Activated CD8-positive, alpha-beta memory T cell treated with anti-CD3 and anti-CD28 coated beads for 1 hour (primary cell): ENCODE measurements at places on chromosomes 4 and X.

DNA sequence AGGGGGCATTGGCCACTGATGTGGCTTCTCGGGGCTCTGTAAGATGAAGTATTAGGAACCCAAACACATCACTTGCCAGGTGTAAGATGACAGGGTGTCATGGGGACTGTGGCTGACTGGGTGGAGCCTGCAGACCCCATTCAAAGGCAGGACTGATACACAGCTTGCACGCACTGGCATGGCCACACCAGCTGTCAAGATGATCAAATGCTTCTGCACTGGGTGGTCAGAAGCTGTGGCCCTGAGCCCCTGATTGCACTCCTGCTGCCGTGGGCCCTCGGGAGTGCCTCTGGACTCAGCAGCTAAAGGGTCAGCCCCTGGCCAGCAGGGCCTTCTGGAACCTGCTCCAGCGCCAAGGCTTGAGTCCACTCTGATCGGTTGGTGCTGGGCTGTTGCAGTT is 48.8 kb upstream of the GRPEL1 start:
- no peak for DNase-seq

- no peak for DNase-seq
These were observed 13.4 kb upstream of the TNIP3 start for GRCh38 chr4:121177246-121178137.

- no peak for DNase-seq
These were observed 108.6 kb downstream of the TNIP2 start for GRCh38 chr4:2647403-2648158.

- no peak for DNase-seq
These were observed 515.1 kb upstream of the DIPK2B start for GRCh38 chrX:45715748-45716147.

DNA sequence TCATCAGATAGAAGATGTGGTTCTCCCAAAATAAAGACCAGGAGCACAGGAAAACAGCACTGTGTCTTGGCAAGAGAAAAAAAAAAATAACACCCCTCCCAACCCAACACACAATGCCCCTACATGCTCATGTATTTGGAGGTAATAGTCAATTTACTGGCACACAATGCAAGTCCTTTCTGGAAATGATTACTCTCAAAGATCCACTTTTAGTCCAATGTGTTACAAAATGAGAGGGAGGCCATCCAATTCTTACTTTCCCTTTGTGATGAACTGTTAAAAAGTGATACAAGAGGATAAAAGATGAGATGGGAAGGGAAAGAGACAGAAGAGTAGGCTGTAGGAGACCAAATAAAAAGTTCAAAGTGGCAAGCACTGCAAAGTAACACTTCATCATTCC is 180.3 kb upstream of the DKK2 start:
- DNase-seq: no peak

DNA sequence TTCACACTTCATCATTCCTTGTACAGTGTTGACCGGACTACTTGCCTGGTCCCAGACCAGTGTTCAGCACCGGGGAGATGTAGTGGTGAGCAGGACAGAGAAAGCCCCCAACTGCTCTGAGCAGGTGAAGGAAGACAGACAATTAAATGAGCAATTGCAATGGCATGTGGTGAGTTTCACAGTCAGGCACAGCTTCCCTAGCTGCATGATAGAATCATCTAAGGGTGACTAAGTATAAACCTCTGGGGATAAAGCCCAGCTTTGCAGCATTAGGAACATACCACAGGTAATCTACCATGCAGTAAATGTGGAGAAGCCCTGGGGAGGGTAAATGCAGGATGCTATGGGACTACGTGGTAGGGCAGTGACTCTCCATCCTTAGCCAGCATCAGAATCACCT is 47.8 kb downstream of the TMA16 start:
- DNase-seq: no peak

DNA sequence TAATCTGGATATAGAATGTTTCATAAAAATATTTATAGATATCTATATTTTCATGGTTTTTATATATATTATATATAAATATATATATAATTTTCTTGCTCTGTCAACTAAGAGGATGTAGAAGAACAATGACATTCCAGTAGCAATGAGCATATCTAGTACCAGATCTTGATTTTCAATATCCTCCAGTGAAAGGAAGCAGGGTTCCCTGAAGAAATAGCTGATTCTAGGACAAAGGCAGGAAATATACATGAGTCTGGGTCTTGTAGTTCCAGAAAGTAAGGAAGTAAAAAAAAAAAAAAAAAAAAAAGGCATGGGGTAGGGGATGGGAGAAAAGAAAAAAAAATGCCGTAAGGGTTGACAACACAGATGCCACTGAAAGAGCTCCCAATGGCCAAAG is 241.4 kb downstream of the RASL11B start:
- no peak for DNase-seq

DNA sequence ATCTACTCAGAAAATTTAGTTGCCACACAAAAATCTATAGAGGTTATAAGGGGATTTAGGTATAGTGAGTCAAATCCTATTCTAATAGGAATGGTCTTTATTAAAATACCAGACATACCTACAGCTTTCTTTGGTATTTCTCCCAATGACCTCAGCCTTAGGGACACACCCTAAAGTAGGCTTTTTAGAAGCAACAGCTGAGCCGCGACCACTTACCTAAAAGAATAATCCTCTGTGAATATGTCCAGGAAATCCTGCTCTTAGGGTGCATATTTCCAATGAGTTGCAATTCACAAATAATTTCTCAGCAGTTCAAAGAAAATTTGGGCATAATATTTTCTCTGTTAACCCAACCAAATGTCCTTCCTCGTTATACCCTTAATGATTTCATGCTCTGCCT is 2.7 kb downstream of the DCX start:
- DNase-seq: no peak

GRCh38 chr4:123528501-123529277 is 132.1 kb downstream of the SPRY1 start:
- DNase-seq: no peak

DNA sequence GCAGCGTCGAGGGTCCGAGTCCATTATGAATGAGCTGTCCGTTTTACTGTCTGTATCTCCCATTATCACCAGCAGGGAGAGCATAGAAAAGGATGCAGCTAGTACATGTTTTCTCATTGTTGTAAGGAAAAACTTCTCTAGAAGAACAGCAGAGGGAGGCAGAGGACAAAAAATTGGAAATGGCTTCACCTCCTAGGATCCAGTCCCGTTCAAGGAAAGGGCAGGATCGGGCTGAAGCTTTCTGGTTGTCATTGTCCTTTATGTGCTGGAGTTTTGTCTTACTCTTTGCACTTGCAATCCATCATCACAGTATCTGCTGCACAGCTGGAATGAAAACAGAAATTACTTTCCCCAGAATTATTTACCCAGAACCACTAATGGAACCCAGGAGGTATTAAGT is 14.7 kb downstream of the NDP start:
- no peak for DNase-seq

DNA sequence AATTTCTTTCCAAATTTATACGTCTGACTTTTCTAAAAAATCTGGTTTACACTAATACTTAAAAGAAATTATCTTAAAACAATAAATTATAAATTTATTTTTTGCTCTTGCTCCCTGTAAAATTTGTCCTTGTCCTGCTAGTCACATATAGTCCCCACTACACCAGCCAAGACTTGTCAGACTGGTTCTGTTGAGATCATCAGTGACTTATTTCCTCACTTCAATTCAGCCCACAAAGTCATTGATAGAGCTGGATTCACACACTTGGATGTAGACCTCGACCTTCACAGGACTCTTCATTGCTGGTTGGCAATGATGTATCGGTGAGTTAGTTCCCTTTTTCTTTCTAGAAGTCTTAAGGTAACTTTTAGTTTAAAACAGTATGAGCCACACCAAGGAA is at the start of gene TMPRSS11E:
Gene TMPRSS11E, plus strand, starts transcription at position 263 of the 400 bp plus-strand sequence. Its CDS starts 50 bp downstream, at position 313.
- no peak for DNase-seq

- DNase-seq: no peak
These were observed 138.8 kb downstream of the TEX11 start for GRCh38 chrX:70769659-70770227.

DNA sequence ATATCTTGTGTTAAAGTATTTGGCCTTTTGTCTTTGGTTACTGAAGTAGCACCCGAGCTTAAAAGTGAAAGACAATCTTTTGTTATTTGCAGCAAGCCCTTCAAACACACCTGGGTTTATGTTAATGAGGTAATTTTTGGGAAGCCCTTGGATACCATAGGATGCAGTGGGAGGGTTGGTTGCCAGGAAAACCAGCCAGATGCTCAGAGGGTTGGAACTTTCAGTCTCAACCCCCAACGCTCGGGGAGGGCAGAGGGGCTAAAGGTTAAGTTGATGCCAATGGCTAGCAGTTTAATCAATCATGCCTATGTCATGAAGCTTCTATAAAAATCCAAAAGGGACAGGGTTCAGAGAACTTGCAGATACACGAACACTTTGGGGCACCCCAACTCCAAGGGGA is 17.2 kb upstream of the GPR173 start:
- no peak for DNase-seq

DNA sequence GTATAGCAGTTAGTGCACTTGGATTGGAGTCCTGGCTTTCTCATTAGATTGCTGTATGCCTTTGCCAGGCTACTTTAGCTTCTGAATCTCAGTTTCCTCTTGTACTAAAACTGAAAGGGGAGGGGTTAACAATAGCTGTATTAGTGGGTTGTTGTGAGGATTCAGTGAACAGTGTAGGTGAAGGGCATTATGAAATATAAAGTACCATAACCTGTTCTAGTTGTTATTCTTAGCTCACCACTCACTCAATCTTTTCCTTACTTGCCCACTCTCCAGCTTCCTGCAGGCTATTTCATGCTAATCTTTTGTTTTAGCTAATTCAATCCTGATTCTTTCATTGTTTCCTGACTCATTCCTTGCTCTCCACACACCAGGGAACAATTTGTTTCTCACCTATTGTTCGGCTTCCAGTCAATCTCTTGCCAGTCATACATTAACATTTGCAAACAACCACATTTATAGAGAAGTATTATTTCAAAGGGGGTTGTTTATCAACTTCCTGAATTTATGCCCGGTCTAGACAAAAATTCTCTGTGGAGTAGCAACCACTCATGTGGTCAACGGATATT is 50.6 kb upstream of the EDA start:
- no peak for DNase-seq

DNA sequence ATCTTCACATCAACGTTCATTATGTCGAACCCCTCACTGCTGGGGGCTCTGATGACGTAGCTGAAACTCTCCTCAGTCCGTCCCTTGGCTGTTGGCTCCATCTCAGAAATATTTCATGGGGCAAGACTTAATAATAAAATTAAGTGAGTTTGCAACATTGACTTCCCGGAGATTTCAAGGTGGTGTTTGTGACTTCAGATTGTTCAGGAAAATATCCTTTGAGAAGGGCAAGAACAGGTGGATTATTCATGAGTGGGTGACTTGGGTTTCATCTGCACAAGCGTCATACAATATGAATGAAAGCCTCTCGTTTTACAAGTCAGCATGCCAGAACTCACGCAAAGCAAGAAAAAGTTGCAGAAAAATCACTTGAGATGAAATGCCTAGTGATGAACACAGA is at the start of gene C4orf50:
Gene C4orf50, minus strand, starts transcription at position 101 of the 400 bp plus-strand sequence.
- DNase-seq: no peak

DNA sequence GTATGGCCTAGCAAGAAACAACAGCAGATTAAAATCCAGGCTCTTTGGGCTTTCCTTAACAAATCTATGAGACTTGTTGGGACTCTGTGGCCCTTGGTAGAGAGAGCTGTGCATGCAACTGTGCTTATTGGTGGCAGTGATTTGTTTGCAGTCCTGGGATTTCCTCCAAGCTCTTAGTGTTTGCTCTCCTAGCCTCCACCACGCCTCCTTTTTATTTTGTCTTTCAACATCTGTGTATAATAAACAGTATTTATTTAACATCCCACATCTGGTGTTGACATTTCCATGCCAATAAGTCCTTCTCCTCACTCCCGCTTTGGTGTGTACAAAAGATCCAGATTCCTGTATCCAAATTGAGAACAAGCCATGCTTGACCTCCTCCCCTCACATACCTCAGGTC is 3.1 kb downstream of the TNMD start:
- DNase-seq: no peak

DNA sequence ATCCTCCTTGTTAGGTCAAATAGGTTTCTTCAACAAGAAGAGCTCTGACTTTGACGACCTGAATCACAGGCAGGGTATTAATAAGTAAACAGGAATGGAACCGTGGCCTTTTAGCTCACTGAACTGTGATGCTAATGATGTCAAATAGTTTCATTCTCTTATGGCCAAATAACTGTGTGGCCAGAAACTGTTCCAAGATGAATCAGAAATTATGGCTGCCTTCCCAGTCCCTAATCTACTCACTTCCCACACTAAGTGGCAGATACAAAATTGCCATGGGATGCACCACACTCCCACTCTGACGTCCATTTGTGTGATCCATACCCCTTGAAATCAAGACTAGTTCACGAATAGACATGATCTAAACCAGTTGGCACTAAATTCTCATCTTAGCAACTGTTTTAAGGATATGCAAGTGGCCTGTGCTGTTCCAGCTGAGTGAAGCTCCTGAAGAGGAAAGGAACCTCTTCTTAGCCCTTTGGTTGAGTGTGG is 455.4 kb downstream of the IL15 start:
- no peak for DNase-seq

DNA sequence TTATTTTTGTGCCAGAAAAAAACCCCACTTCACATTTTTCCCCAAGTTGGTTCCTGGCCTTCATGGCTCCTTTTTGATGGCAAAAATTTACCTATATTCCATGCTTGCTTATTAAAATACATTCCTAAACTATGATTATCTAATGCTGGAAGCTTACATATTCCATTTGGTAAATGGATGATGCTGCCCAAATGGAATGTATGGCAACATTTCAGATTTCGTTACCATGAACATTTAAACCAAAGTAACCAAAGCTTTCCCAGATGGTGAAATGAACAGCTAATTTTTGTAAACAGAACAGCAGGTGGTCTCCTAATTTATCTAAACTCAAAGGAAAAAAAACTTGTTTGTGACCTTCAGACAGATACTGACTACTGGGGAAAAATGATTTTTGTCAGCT is 110.8 kb upstream of the TEX13A start:
- DNase-seq: no peak

- no peak for DNase-seq
These were observed 91.0 kb upstream of the CENPE start for GRCh38 chr4:103289186-103289585.

- DNase-seq: no peak
These were observed 4.1 kb downstream of the TDO2 start for GRCh38 chr4:155907556-155907955.

- no peak for DNase-seq
These were observed 232.4 kb downstream of the PPP3CA start for GRCh38 chr4:101114936-101115372.

- no peak for DNase-seq
These were observed 1101.7 kb upstream of the INTU start for GRCh38 chr4:126530996-126531585.

- no peak for DNase-seq
These were observed at the start of gene CCDC149 for GRCh38 chr4:24912252-24913118. Gene CCDC149 (minus strand): TSS chr4:24913042. CDS start chr4:24912864, 178 bp downstream.

DNA sequence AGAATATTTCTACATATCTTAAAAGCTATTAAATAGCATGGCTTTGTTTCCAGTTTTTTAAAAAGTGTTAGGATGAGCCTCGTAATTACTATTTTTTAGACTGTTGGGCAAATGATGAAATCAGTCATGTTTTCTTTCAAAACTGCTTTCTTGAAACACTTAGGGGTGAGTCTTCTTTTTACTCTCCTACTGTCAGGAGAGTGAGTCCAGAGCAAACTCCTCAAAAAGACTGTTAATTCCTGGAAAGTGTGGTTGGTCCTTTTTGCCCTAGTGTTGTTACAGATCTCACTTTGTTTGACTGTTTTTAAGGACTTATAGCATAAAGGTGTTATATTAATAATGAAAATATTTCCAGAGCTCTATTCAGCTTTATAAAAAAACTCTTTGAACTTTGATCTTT is 6.3 kb downstream of the GSTCD start:
- no peak for DNase-seq

- DNase-seq: no peak
These were observed 4.8 kb downstream of the USP38 start for GRCh38 chr4:143189528-143189927.

- no peak for DNase-seq
These were observed 94.2 kb upstream of the NKX1-1 start for GRCh38 chr4:1500231-1500965.
